ENCODE measurements at places on chromosomes 13 and 19.

- no peak for DNase-seq
Observed at GRCh38 chr19:32097011-32097410, 248.4 kb upstream of the ZNF507 start.

DNA sequence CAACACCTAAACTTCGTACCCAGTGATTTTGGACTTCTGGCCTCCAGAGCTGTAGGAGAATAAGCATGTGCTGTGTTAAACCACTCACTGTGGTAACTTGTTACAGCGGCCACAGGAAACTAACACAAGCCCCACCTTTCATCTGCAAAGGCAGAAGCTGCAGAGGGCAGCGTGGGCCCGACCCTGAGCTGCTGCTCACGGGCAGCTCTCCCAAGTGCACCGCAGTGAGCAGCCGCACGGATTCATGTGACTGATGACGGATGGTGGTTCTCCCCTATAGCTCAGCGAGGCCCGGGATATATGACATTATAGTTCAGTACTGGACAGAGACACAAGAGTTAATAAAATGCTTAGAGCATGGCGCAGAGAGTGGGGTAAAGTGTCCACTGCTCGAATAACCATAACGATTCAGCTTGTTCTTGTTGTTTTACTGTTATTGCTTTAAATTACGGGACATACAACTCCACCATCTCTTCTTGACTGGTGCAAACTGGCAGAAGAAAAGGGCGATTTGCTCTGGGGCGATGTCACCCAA lies 21.9 kb downstream of the VRK3 start:
- DNase-seq = no peak

GRCh38 chr13:26401578-26402021 lies 147.7 kb downstream of the CDK8 start:
- DNase-seq = no peak

GRCh38 chr19:51473009-51473707 lies 5.2 kb upstream of the CEACAM18 start:
- peak; percentile 27 for DNase-seq

- no peak for DNase-seq
Observed at GRCh38 chr19:55601084-55601483, 996 bp downstream of the ZNF524 start.

DNA sequence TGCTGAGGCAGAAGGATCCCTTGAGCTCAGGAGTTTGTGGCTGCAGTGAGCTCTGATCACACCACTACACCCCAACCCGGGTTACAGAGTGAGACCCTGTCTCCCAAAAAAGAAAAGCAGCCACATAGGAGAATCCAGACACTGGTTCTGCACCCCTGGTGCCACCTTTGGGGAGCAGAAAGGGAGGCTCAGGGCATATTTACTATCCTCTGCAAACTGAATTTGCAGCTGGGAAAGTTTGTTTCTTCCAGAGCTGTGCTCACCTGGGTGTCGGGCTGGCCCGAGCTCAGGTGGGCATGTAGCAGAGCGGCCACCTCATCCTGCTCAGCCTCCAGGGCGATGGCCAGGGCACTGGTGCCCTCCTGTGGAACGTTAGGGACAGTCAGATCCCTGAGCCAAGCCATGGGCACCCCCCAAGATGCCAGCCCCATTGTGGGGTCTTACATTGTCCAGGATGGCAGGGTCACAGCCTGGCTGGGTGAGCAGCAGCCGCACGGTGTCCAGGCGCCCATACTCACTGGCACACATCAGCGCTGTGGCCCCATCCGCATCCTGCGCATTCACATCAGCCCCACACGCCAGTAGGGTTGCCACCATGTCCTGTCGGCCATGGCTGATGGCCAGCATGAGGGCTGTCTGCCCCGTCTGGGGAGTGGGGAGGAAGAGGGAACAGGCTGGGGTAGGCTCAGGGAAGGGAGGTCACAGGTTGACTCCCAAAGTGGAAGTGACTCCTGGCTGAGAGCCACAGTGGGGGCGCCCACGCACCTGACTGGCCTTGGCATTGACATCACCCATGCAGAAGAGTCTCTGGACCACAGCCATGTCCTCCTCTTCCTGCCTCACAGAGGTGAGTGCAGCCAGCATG lies 3.1 kb downstream of the RPS28 start:
- DNase-seq = no peak

- DNase-seq = peak; percentile 81
Observed at GRCh38 chr13:31067416-31068118, 94.1 kb downstream of the HSPH1 start.
